Nucleus accumbens (tissue), 56 donors: ENCODE measurements at places on chromosomes 2 and 18.

DNA sequence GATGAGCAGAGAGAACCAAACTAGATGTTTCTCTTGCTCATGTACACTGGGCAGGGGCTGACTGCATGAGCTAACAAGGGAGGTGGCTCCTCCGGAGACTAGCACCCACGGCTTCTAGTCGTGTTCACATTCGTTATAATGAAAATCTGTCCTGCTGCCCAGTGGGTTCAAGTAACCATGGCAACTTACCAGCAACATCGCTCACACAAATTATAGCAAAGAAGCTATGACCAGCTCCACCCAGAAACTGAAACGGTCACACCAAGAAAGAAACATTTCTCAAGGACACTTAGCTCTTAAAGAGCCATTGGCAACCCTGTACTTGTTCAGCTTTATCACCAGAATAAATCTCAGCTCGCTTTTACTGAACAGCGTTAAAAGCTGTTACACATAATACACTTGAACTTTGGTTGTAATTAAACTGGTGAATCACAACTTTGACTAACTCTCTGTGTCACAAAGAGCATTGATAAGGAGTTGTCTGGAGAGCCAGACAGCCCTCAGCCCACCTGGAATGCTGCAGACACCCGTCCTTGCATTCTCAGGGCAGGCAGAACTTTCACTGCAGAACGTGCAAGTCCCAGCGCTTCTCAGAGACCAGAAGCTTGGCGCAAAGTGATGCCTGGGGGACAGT, 141.2 kb downstream of the PID1 start:
- DNase-seq: no peak

DNA sequence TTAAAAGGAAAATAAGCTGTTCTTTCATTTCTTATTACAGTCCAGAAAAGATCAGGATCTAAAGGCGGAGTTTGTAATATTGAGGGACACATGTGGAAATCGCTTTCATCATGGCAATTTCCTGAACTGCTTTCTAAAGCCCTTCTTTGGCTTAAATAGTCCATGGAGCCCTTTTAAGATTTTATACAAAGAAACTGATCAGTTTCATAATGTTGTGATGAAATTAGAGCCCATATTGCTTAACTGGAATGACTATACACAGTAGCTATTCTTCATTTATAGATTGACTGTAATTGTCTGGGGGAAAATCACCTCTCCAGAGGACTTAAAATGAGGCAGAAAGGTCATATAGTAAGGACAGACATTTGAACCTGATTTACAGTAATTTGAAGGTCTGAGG, 322.2 kb downstream of the ETAA1 start:
- no peak for DNase-seq

GRCh38 chr2:181861379-181861778, 30.2 kb upstream of the ITPRID2 start:
- no peak for DNase-seq

- no peak for DNase-seq
Observed at GRCh38 chr18:8830067-8831060, 125.0 kb downstream of the MTCL1 start.

- DNase-seq: no peak
Observed at GRCh38 chr2:240834377-240834975, 14.5 kb upstream of the KIF1A start.

DNA sequence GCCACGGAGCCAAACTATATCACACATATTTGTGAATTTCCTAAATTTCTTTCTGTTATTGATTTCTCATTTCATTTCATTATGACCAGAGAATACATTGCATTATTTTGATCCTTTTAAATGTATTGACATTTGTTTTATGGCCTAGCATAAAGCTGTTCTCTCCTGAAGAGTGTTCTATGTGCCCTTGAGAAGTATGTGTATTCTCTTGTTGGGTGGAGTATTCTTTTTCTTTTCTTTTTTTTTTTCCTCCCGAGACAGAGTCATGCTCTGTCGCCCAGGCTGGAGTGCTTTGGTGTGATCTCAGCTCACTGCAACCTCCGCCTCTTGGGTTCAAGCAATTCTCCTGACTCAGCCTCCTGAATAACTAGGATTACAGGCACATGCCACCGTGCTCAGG, 5.2 kb downstream of the HAUS1 start:
- DNase-seq: no peak

GRCh38 chr2:119694845-119695521, 16.0 kb downstream of the TMEM177 start:
- DNase-seq: no peak

DNA sequence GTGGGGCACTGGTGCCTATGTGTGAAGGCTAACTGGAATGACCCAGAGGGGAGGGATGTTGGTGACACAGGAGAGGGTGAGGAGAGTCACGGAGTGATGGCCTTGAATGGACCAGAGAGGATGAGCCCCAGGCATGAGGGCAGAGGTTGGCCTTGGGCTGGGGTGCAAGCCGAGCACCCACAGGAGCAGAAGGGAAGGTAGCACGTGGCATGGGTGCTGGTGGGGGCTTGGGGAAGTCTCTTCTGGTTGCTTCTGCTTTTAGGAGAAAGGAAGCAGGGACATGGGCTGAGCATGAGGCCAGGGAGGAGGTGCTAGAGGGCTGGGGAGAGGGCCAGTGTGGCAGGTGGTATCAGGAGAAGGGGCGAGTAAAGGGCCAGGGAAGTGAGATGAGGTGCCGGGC, 183.8 kb downstream of the DYSF start:
- DNase-seq: no peak

- no peak for DNase-seq
Observed at GRCh38 chr2:235990344-235990743, 177.8 kb downstream of the GBX2 start.

DNA sequence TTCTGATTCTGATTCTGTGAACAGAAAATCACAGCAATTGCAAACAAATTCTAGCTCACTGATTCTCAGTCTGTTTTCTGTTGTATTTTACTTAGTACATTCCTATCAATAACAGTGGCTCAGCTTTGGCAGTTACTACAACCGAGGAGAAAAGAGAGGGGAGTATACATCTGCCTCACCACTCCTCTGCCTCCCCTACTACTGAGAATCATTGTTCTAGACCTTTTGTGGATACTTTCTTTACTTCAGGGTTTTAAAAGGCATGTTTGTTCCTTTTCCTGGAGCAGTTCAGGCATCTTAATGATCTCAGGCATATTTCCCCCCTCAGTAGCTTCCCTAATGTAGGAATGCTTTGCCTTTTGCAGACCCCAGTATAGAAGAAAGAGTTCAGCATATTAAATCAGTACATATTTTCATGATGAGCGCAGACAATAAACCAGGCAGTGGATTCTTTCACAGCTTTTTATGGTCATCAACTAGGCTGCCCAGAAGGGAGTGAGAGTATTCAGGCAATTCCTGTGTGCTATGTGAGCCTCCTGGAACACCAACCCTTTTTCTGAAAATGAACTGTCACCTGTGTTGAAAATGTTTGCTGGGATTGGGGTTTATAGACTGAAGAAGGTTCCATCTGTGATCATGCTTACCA, 10.3 kb downstream of the STAMBP start:
- DNase-seq: no peak

GRCh38 chr2:38130876-38131275, 54.9 kb upstream of the CYP1B1 start:
- no peak for DNase-seq

- no peak for DNase-seq
Observed at GRCh38 chr18:55790296-55790695, 202.3 kb upstream of the TCF4 start.

GRCh38 chr18:73352546-73352945, 484.8 kb upstream of the NETO1 start:
- no peak for DNase-seq

GRCh38 chr2:97688062-97688827, 18.7 kb downstream of the C2orf92 start:
- no peak for DNase-seq

DNA sequence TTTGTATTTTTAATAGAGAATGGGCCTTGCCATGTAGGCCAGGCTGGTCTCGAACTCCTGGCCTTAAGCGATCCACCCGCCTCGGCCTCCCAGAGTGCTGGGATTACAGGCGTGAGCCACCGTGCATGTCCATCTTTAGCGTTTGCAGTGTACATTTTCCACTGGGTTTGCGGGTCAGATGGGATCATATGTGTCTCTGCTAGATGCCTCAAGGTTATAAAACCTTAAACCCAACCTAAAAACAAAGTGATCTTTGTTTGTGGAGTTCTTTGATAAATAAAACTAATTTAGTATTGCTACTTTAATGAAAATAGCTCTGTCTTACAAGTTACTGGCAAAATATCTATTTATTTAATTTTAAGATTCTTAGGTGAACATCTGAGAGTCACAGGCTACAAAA, 13.1 kb upstream of the ALPG start:
- no peak for DNase-seq
